ENCODE measurements at places on chromosomes 3 and 15. TPM values are rescaled to one million over a fixed set of nuclear protein-coding genes. Genes with fewer than 3 reads are reported as not detected.

CCR2 gene
- not detected for total RNA-seq

SLC12A1 gene
- total RNA-seq = not detected

C3orf20 gene
- total RNA-seq = under 0.01 TPM

AMIGO3 gene
- total RNA-seq = not detected

KY gene
- total RNA-seq = not detected

NCKIPSD gene
- 6.9 TPM for total RNA-seq

ERC2 gene
- total RNA-seq = 1.1 TPM

EHHADH gene
- total RNA-seq = 2.1 TPM

LINGO1 gene
- total RNA-seq = under 0.01 TPM

ARID3B gene
- total RNA-seq = 1.4 TPM

ZNF385D gene
- total RNA-seq = 0.27 TPM

SEC61A1 gene
- 220 TPM for total RNA-seq

CACNA2D3 gene
- not detected for total RNA-seq

TMC3 gene
- not detected for total RNA-seq

PTX3 gene
- 407 TPM for total RNA-seq

ECE2 gene
- total RNA-seq = not detected

HDC gene
- not detected for total RNA-seq

POPDC2 gene
- 0.09 TPM for total RNA-seq

ZIC1 gene
- total RNA-seq = not detected

CCDC191 gene
- 2.2 TPM for total RNA-seq

CPA3 gene
- total RNA-seq = 3.1 TPM

LIPH gene
- total RNA-seq = 2.5 TPM

ESYT3 gene
- 0.09 TPM for total RNA-seq

HYAL3 gene
- 6.8 TPM for total RNA-seq

SUCNR1 gene
- not detected for total RNA-seq

PARP15 gene
- total RNA-seq = 0.18 TPM

ZBTB20 gene
- total RNA-seq = 6.5 TPM

CCDC39 gene
- total RNA-seq = not detected

ACTR8 gene
- total RNA-seq = 35.4 TPM

MINAR1 gene
- total RNA-seq = 0.56 TPM

C2CD4A gene
- 1.5 TPM for total RNA-seq

NDUFB4 gene
- 39.7 TPM for total RNA-seq

CPN2 gene
- total RNA-seq = not detected

ABI3BP gene
- total RNA-seq = 9.2 TPM

DPPA2 gene
- total RNA-seq = not detected

LRRC31 gene
- not detected for total RNA-seq
